ENCODE measurements at places on chromosomes 3 and 15. TPM values are rescaled to one million over a fixed set of nuclear protein-coding genes. Genes with fewer than 3 reads are reported as not detected.

- no peak for DNase-seq
Measured at GRCh38 chr3:187977659-187978058, 176.3 kb upstream of the LPP start.

GRCh38 chr3:87082796-87083440, 92.0 kb upstream of the VGLL3 start:
- DNase-seq = peak; percentile 50

DNA sequence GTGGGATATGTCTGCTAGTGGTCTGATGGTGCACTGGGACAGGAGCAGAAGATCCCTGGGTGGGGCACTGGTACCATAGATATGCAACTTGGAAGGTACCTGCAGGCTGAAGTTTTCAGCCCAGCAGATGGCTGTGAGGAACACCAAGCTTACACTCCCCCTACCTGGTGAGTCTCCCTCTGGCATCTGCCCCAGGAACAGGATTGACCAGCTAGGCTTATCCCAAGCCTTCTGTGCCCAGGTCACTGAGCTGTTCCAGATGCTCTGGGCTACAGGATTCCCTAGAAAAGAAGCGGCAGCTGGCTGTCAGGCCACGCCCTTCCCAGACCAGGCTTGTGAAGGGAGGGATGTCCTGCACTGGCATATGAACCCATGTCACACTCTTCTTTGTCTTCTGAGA, 1130.0 kb downstream of the NAALADL2 start:
- no peak for DNase-seq

DNA sequence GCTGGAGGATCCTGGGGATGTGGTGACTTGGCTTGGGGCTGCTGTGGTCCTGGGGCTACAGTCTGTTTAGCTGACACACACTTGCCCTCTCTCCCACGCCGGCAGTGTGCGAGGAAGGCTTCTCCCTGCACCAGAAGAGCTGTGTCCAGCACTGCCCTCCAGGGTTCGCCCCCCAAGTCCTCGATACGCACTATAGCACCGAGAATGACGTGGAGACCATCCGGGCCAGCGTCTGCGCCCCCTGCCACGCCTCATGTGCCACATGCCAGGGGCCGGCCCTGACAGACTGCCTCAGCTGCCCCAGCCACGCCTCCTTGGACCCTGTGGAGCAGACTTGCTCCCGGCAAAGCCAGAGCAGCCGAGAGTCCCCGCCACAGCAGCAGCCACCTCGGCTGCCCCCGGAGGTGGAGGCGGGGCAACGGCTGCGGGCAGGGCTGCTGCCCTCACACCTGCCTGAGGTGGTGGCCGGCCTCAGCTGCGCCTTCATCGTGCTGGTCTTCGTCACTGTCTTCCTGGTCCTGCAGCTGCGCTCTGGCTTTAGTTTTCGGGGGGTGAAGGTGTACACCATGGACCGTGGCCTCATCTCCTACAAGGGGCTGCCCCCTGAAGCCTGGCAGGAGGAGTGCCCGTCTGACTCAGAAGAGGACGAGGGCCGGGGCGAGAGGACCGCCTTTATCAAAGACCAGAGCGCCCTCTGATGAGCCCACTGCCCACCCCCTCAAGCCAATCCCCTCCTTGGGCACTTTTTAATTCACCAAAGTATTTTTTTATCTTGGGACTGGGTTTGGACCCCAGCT, 2.9 kb upstream of the FES start:
- DNase-seq = no peak

Gene IQCF6
- not detected for polyA plus RNA-seq

DNA sequence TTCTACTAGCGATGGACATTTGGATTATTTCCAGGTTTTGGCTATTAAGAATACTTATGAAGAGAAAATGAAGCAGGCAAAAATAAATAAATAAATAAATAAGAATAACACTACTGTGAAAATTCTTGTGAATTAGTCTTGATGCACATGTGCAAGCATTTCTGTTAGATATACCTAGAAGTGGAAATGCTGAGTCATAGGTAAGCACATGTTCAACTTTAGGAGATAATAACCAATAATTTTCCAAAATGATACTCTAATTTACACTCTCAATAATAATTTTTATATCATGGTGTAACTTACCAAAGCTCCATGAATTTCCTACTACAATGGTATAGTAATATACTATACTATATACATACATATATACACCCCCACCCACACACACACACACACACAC, 23.4 kb downstream of the EMC4 start:
- no peak for DNase-seq

DNA sequence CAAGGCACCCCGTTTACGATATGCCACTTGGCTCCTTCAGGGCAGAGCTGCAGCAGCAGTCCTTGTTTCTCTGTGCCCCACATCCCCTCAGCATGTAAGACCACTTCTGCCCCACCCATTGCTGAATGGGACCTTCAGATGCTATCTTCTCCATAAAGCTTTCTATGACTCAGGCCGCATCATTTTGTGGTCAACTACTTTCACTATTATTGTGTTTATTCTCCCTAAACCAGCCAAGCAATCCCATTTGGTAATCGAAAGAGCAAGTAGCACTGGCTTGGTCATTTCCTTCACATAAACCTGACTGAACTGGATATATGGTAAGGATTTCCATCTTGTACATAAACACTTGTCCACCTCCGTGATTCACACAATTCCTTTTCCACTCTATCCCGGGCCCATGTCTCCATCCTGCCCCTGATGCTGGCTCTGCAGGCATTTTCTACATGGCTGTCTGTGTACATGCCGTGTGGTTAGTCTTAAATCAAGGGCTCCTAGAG, 25.7 kb downstream of the LIPC start:
- DNase-seq = no peak

Data from renal pelvis (tissue), 12 donors.